ENCODE measurements at places on chromosomes 1 and 21.
A peak's percentile ranks its signal among the peaks of the same experiment; 100 is the strongest.

DNA sequence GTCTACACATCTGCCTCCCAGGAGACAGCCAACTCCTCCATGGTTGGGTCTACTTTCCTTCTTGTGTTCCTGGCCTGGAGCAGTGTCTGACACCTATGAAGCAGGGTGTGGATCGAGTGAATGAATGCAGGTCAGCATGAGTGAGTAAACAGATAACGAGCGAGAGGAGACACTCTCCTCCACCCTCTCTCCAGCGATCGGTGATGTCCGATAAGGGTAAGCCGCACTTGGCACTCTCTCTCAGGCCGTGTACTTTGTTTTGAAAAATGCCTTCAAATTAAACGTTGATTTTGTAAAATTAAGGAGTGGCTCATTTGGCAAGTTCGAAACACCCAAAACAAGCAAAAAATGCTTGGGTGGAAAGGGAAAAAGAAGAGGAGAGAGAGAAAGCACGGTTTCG lies 43.8 kb upstream of the DMRTB1 start:
- DNase-seq = no peak

DNA sequence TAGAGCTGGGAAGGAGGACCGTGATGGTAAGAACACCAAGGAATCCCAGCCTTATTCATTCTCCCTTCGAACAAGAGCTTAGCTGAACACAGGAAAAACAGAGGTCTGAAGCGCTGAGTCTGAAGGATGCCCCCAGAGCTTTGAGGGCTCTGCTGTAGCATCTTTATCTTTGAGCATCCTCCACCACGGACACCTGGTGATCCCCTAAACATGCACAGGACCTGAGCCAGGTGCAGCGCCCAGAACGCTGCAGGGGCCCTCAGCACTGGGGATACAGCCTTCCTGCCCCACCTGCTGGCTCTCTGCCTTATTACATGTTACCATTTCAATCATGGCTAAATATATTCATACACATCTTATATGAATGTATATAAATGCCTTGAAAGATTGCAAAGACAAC lies 7.7 kb upstream of the GPATCH4 start:
- DNase-seq = no peak

- no peak for DNase-seq
Measured at GRCh38 chr1:33374336-33375105, 53.6 kb upstream of the A3GALT2 start.

- DNase-seq = no peak
Measured at GRCh38 chr1:52913537-52913936, 8.0 kb downstream of the ECHDC2 start.

GRCh38 chr1:22262583-22262982 lies 119.7 kb upstream of the WNT4 start:
- DNase-seq = no peak

GRCh38 chr1:40276122-40276521 lies 18.1 kb downstream of the ZMPSTE24 start:
- DNase-seq = no peak

DNA sequence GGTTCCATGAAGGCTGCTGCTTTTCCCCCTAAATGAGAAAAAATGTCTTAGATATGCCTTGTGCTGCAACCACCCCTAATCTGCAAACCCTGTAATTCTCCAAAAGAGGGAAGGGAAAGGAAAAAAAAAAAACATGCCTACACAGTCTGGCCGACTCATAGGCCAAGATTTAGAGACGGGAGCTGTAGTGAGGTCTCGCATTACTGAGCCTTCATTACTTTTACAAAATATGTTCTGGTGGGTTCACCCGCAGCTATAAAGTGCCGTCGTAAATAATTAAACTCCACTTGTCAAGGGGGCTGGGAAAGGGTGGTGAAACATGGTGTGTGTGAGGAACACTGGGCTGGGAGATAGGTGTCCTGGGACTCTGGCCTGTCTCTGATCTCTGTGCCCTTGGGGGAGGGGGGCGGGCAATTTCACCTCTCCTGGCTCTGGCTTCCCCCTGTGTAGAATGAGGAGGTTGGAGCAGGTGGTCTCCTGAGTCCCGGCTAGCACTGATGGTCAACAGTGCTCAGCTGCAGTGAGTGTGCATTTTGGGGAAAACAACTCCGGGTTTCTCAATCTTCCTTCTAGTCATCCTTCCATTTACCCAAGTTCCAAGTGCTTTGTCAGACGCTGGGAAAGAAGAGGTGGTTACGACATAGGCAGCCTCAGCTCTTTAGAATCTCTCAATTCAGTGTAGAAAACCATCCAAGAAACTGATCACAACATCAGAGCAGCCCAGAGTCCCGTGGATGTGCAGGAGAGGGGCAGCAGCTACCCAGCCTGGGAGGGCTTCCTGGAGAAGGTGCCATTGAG lies 82.3 kb downstream of the ACTL8 start:
- DNase-seq = no peak

DNA sequence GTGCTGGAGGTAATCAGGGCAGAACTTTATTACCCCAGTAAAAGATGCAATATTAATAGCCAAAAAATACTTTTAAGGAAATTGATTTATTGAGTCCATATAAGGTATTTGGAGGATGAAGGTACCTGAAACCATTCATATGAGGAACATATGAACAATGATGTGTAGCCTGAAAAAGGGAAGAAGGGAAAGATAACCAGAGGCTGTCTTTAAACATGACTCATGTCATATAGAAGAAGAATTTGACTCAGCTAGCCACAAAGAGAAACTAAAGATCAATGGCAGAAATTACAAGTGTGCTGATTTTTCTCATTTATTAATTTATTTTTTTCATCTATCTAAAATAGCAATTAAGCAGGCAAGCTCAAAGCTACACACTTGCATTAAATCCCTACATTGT lies 136.2 kb upstream of the DUSP10 start:
- DNase-seq = no peak

GRCh38 chr21:45236481-45236880 lies 51.2 kb downstream of the POFUT2 start:
- no peak for DNase-seq

DNA sequence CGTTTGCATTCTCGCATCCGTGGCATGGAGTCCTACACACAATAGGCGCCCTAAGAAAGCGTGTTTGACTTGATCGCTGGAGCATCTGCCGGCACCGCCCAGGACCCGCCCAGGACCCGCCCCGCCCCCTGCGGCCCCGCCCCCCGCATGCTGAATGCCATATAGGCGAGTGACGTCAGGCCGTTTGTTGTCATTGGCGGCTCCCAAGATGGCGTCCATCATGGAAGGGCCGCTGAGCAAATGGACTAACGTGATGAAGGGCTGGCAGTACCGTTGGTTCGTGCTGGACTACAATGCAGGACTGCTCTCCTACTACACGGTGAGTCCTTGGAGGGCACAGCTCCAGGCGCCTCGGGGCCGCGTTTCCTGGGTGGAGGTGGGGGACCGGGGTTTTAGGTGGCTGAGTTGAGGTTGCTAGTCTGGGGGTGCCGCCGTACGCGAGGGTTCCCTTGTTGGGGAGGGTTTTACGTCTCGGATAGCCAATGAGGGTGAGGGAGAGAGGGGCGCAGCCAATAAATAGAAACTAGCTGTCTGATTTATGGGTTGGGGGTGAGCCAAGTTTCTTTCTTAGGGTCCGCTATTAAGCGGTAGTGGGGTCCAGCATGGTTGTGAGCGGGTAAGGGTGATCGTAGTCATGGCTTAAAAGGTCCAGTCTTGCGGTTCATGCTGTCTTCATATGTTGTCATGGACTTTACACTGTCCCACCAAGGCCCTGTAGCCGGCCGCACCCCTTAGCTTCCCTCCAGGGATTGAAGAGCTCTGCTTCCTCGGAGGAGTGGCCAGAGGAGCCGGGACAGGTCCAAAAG lies at the start of gene OSBPL9:
Gene OSBPL9 (plus strand): TSS at position 190 of the 806 bp plus-strand sequence. CDS start 19 bp downstream, at position 209.
- peak; percentile 90 for DNase-seq

- no peak for DNase-seq
Measured at GRCh38 chr1:107670397-107671040, 294.5 kb downstream of the VAV3 start.

DNA sequence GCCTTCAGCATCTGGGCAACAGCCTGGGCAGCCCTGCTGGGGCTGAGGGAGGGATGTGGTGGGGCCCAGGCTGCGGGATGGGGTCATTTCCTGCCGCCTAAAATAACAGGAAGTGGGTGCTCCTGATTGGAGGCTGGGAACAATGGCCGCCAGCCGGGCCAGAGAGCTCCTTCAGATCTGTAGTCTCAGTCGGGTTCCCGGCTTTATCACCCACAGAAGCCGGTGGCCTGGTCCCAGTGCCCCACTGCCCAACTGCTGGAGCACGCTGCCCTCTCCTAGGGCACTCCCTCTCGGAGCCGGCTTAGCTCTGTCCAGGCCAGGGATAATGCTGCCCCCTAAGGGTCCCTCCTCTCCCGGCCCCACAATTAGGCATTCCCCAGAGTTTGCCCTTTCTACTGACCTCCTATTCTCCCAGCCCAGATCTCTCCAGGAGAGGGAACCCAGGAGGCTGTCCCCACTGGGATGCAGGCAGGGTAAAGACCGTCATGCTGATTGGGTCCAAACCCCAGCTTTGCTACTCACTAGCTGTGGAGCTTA lies 5.1 kb downstream of the MAP7D1 start:
- DNase-seq = peak; percentile 55

DNA sequence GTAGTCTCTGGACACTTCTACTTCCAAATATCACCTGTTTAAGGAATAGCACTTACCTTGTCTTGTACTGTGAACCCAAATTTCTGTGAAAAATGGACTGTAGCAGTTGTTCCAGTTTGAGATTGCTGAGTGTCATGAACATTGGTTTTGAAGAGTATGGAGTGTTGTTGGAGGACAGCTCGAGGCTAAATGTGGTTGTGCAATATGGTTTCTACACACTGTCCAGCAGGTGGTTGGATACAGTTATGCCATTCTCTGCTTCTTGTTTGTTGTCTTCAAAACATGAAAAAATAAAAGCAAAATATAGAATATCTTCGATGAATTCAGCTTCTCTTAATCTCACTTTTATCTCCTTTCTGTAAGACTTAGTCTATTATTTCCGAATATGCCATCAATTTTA lies 67.1 kb downstream of the DDR2 start:
- no peak for DNase-seq

DNA sequence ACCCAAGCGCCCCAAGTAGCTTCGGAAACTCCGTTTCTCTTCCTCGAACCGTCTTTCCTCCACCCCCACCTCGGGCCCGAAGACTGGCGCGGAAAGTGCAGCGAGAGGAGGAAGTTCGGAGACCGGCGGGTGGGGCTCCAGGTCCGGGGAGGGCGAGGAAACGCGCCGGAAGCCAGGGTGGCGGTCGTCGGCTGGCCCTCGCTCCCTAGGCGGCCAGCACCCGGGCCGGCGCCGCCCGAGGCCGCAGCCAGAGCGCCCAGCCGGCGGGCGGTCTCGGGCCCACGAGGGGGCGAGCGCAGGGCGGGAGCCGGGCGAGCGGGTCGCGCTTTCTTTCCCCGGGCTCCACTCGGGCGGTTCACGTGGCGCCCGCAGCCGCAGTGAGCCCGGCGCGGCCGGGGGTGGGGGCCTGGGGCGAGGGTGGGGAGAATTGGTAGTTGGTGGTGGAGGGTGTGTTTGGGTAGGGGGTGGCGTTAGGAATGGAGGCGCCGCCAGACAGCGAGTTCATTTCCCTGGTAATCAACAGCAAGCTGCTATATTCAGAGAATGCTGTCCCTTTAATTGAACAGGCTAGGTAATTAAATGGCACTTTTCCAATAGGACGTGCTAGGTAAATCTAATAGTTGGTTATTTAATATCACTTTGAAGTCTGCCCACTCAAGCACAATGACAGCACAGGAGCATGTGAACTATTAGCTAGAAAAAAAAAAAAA lies 6.7 kb downstream of the LMO4 start:
- no peak for DNase-seq

DNA sequence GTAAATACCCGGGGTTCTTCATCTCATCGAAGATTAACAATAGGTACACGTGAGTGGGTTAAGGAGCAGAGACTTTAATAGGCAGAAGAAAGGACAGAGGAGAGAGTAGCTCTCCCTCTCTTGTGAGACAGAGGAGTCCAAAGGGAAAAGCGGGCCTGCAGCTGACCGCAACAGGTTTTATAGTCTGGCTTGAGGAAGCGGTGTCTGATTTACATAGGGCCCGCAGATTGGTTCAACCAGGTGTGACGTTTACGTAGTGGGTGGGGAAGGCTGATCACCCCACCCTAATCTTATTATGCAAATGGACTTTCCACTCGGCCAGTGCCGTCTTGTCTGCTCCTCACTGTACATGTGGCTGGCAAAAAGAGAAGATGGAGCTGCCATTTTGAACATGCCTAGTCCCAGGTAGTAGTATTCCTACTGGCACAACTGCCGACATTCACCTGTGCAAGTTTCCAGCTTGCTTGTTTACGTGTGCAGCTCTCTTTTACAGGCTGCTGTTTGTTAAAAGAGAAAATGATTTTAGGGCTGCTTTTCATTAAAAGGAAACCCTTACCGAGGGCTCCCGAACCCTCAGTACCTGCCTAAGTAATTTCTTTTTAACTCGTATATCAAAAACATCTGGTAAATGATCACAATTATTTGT lies 10.6 kb downstream of the CDC14A start:
- DNase-seq = no peak

- no peak for DNase-seq
Measured at GRCh38 chr1:4214826-4215225, 314.8 kb upstream of the C1orf174 start.

DNA sequence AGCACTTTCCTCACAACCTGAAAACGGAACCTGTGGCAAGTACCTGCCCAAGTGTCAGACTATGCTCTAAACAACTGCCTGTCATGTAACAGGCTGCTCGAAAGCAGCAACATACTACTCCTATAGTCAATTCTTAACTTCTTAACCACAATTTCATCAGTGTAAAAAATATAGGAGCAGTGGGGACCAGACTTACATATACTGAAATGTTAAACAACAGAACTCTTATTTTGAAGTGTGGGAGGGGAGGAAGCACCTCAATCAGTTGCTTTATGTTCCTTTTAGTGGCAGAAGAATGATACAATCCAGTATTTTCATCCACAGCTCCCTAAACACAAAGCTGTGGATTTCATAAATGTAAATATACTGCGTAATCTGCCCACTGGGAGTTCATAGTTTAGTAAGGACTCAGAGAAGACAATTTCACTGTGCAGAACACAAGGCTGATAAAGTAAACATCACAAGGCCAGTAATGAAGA lies 44.2 kb downstream of the WLS start:
- DNase-seq = no peak

DNA sequence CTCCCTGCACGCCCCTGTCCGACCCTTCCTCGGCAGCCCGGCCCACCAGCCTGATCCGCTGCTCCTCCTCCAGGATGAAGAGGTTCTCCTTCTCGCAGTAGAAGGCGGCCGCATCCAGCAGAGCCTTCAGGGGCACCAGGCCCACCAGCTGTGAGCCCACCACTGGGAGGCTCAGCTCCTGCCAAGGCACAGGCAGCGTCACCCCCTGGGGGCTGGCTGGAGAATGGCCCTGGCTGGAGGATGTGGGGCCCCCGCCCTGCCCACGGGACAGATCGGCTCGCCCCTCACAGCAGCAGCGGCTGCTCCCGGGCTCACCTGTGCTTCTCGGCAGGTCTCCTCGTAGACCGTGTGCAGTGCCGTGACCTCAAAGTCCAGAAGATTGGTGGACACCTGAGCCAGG lies 5.3 kb downstream of the FTCD start:
- DNase-seq = no peak

DNA sequence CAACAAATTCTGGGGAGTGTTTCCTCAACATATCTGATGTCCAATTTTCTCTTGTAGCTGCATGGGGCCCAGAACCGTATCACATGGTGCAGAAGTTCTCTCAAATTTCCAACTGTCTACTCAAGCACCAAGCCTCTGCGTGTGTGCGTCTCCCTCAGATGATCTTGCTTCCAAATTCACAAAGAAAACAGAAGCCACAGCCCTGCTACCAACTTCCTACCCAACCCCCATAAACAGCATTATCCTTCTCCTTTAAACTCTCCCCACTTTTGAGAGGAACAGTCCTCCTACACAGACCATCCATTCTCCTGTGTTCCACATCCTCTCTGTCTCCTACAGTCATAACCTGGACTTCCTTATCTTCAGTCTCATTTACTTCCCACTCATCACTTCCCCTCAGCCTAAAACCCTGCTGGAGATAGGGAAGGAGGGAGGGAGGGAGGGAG lies 354.1 kb downstream of the SMYD3 start:
- DNase-seq = no peak

All from caudate nucleus (tissue), 63 donors.